ENCODE measurements at places on chromosomes 11 and 22.

- peak; percentile 52 for DNase-seq
These were observed 25.6 kb upstream of the TENM4 start for GRCh38 chr11:79466411-79466810.

- DNase-seq: no peak
These were observed 3.2 kb upstream of the FLI1 start for GRCh38 chr11:128690665-128691101.

DNA sequence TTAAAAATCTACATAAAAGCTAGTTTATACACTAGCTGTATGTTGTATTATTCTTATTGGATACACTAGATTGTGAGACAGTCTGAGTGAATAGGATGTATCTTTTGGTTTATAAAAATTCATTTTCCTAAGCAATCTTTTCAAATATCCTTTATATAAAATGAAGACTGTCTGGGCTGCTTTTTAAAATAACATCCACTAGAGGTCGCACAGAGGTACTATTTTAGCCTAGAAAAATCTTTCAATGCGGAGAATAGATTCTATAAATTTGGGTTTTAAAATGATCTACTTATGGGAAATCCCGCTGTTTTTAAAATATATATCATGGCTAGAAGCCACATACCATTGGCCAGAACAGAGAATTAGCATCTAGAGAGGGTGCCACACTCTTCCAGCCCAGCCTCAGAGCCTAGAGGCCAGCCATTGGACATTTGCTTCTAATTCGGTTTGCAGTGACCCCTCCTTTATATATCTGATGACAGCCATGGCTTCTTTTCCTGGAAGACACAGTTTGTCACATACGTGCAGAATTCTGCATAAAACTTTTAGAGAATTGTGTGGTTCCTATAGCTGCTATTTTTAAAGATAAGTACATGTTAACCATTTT, 7.3 kb downstream of the C11orf97 start:
- DNase-seq: no peak

DNA sequence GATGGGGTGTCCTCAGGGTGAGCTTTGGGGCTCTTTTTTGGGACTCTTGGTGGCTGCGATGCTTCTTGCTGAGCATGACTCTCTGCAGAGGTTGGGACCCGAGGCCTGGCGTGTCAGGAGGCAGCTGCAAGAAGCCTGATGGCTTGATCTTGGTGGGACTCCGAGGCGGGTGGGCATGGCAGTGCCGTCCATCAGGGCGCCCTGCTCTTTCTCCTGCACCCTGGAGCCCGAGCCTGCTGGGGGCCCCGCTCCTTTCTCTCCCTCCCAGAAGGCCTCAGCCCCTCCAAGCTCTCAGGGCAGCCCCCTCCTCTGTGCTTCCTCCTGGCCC, 432.7 kb downstream of the TBC1D22A start:
- no peak for DNase-seq

GRCh38 chr22:37255558-37256006, 11.5 kb upstream of the RAC2 start:
- no peak for DNase-seq

DNA sequence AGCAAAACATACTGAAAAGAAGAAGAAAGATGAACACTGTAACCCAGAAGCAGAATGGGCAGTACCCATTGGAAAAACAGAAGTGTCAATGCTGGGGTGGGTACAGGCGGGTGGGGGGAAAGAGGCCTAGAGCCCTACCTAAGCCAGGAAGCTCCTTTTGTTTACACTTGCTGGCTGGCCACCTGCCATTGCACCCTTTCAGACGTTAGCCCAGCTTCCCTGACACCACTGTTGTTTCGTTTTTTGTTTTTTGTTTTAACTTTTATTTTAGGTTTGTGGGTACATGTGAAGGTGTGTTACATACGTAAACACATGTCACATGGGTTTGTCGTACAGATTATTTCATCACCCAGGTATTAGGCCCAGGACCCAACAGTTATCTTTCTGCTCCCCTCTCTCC, 55.4 kb downstream of the PLEKHA7 start:
- DNase-seq: no peak

- no peak for DNase-seq
These were observed 9.4 kb upstream of the SLN start for GRCh38 chr11:107721207-107721606.

DNA sequence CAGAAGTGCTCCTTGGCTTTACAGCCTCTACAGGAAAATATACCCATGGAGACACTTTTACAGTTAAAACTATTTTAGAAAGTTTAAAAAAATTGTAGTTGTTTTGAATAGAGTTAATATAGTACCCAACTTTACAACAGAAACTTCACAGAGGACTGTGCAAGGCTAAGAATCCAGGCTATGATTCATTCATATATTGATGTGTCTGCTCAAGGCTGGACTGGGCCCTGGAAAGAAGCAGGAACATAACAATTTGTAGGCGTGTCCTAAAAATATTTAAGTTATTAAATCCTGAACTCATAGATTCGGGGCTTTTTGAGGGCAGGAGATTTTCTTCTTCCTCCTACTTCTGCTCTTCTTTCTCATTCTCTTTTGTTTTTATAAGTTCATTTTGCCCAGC, 291.5 kb upstream of the CCDC179 start:
- DNase-seq: no peak

- no peak for DNase-seq
These were observed at the start of gene NUDT8 for GRCh38 chr11:67629386-67630227. Gene NUDT8, minus strand, starts transcription at chr11:67629937. Its CDS starts 26 bp downstream, at chr11:67629911.

- peak; percentile 89 for DNase-seq
These were observed 54.0 kb downstream of the CCDC34 start for GRCh38 chr11:27309046-27309445.

- DNase-seq: no peak
These were observed 548.3 kb downstream of the MIAT start for GRCh38 chr22:27205492-27206373.

GRCh38 chr11:130510407-130511006, 62.1 kb downstream of the ADAMTS15 start:
- peak; percentile 37 for DNase-seq

GRCh38 chr22:36858156-36858555, 2.6 kb upstream of the NCF4 start:
- no peak for DNase-seq

DNA sequence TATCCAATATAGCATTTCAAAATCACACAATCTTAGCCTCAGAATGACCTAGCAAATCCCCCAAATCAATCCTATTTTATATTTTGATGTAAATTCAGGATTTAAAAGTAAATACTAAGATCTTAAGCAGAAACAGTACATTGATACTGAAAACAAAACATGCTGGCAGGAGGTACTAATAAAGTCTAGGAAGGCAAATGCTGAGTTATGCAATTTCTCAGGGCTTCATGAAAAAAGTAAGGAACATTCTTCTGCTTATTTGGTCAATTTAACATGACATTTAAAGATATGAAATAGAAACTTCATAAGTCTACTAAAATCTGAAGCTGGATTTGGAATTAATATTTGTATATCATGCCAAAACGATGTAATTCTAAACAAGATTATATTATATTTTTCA, 153.3 kb downstream of the SWAP70 start:
- DNase-seq: no peak

- DNase-seq: no peak
These were observed 52.8 kb downstream of the FAM76B start for GRCh38 chr11:95736809-95737208.

DNA sequence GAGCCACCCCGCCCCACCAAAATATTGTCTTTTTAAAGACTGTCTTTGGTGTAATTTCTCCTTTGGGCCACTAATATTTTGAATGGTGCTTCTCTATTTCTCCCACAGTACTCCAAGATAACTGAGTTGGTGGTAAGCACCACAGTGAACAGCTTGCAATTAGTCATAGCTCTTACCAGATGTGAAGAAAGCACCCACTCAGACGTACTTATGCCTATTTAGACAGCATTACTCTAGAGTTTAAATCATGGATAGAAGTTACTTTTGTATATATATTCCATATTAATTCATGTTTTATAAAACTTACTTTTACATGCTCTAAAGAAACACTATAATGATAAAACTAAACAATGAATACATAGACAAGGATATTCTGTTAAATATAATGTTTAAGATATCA, 12.7 kb downstream of the ANO3 start:
- no peak for DNase-seq

- DNase-seq: no peak
These were observed 77.1 kb downstream of the RBMXL2 start for GRCh38 chr11:7165911-7166310.

DNA sequence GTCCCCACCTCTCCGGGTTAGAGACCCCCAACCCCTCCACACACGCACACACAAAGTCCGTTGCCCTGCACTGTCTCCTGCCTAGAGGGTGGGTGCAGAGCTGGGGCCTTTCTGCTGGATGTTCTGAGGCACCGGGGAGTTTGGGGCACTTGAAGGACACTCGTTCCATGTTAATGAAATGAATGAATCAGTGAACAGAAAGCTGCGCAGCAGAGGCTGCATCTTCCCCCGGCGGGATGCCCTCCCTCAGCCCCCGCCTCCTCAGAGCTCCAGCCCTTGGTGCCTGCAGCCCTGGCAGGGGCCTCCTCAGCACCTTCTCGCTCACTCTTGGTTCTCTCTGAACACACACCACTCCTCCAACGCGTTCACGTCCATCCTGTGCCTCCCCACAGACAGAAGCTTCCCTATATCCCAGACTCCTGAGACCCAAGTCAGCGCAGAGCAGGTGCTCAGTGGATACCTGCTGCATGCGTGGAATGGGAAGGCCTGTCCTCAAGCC, 611.9 kb downstream of the TBC1D22A start:
- no peak for DNase-seq

DNA sequence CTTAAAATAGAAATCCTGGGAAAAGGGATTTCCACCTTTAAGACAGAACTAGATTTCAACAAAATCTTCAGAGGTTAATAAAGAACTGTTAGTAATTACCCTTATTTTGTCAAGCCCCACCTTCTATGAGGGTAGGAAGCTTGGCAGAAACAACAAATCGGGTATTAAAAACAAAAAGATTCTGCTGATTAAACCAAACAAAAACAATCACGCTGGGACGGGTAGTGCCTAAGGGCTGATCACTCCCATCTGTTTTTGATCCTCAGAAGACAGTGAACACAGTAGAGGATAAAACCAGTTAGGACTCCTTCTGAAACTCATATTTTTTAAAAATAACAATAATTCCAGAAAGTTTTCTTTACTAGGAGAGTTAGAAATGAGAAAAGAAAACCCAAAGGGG, 441.3 kb upstream of the API5 start:
- no peak for DNase-seq

- DNase-seq: no peak
These were observed 1.6 kb upstream of the CARD10 start for GRCh38 chr22:37520776-37521191.

GRCh38 chr22:17132112-17132511, 11.0 kb upstream of the TMEM121B start:
- DNase-seq: no peak

Measured in AG04449 (cell line).